ENCODE measurements at places on chromosomes 5 and 9.

GRCh38 chr5:148446611-148447010 is 62.9 kb downstream of the FBXO38 start:
- DNase-seq, result no peak

DNA sequence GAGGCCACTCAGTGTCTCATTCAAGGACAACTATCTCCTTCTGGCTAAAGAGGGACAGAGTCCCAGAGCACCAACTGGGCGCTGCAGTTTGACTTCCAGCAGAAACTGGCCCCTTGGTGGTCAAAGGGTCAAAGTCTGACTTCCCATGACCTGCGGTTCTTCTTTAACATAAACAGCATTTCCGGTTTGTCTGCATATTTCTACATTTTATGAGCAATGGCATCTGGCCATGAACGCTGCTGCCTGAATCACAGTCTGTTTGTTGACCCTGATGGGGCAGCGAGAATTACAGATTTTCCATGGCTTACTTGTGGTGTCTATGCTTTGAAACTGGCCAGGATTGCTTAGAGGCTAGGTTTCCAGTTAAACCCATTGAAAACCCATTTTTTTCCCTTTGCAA is 1.3 kb downstream of the TNFSF15 start:
- no peak for DNase-seq

DNA sequence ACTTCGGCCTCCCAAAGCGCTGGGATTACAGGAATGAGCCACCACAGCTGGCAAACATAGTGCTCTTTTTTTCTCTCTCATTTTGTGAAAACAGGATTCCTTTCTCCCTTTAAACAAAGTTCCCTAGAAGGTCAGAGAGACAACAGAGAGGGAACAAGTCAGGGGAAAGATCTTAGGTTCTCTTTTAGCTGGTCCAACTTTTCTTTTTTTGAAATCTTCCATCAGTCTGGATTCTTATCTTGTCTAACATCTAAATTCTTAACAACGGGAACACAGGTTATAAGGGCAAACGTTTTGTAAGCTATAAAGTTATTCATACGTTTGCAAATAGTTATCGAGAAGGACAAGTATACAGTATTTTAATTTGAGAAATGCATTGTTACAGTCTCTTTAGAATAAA is 224.1 kb upstream of the TBCA start:
- no peak for DNase-seq

DNA sequence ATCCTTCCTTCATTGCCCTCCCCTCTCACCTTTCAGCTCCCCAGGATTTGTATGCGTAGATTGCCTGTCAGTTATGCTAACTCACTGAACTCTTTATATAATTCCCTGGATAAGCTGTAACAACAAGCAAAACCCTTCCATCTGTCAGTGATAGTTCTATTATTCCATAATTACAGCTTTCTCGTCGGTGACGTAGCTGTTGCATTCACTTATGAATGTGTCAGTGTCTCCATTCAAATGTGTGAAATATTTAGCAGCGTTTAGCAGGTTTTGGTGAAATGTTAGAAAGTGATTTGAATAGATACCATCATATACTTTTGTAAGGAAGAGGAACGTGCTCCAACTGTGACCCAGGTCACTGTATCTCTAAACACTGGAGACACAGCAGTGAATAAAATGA is 45.2 kb downstream of the PIP5K1B start:
- no peak for DNase-seq

GRCh38 chr9:122005597-122005996 is 87.5 kb downstream of the TTLL11 start:
- DNase-seq, result no peak

GRCh38 chr5:19928562-19929421 is 59.2 kb downstream of the CDH18 start:
- no peak for DNase-seq

DNA sequence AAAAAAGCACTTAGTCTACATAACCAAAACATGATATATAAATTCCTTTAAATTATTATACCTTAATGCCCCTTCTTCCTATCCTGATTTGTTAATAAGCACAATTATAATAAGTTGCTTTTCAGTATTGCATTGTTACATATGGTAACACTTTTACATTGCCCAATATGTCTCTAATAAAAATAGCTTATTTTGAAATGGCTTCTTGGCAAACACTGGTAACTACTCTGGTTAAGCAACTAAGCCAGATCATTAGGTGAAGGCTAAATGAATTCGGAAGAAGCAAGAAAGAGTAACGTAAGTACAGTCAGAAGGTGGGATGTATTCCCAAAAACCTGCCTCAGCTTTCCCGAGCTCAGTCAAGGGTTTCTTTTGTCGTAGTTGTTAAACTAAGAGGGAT is 85.3 kb downstream of the TTC39B start:
- DNase-seq, result no peak

DNA sequence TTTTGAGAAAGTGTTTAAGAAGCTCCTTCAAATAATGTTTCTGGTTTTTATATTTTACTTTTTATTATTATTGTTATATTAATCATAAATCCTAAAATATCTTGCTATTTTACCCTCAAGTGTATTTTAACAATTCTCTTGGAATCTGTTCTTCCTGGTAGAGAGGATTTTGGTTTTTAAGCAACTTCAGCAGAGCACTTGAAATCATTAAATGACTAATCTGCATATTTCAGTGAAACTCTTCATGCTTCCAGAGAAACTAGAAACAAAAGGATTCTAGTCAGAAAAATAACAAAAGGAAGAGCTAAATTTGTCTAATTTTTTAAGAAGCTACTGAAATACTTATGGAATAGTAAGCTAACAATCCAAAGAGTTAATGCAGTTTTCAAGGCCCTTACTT is 1057.3 kb downstream of the TLE1 start:
- DNase-seq, result no peak

GRCh38 chr5:56612759-56613158 is 202.6 kb upstream of the MAP3K1 start:
- DNase-seq, result no peak

GRCh38 chr9:87375397-87376073 is 122.1 kb upstream of the DAPK1 start:
- no peak for DNase-seq

GRCh38 chr5:119651486-119651885 is 22.1 kb downstream of the FAM170A start:
- DNase-seq, result no peak

- no peak for DNase-seq
Observed at GRCh38 chr9:85944672-85945071, 3.7 kb downstream of the NAA35 start.

All from NCI-H774 (cell line).